ENCODE measurements at places on chromosomes 6 and 20. TPM values are rescaled to one million over a fixed set of nuclear protein-coding genes. Genes with fewer than 3 reads are reported as not detected.

Gene MYT1
- not detected for total RNA-seq

Gene PTCRA
- not detected for total RNA-seq

Gene OR2H1
- 0.14 TPM for total RNA-seq

Gene EYA4
- 16.6 TPM for total RNA-seq

Gene LY6G6F
- not detected for total RNA-seq

Gene C6orf58
- under 0.01 TPM for total RNA-seq

Measured in smooth muscle cell of bladder (primary cell).